ENCODE measurements at places on chromosomes 6 and 20.
A peak's percentile ranks its signal among the peaks of the same experiment; 100 is the strongest.

- no peak for DNase-seq
Observed at GRCh38 chr6:76166874-76167273, 94.4 kb upstream of the IMPG1 start.

GRCh38 chr6:131443514-131443913, 129.5 kb upstream of the ARG1 start:
- DNase-seq: no peak

DNA sequence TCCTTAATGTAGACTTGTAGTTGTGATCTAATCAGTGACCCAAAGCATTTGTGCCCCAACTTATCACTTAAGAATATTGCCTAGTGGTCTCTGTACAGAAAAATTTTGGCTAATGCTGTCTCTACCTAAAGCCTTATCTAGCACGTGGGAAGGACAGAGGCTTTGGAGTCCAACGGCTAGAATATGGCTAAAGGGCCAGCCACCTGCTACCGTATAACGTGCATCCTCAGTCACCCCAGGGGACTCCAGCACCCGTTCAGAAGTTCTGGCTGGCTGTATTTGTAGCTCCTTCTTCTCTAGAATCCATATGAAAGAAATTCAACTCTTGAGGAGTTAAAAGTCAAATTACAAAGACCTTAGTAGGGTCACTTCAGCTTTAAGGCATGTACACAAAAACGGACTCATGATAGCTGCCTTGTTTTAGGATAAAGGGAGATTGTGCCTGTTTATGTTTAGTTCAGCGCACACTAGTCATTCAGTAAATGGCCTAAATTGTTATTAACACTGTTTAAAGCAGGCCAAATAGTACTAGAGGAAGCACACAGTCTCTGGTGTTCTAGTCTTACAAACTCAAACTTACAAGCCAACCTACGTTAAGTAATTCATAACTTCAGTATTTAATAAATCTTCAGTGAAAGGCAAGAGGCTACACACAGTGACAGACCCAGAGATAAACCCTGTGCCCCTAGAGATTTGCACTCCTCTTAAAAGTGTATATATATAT, 407.5 kb upstream of the PLCB4 start:
- DNase-seq: no peak

DNA sequence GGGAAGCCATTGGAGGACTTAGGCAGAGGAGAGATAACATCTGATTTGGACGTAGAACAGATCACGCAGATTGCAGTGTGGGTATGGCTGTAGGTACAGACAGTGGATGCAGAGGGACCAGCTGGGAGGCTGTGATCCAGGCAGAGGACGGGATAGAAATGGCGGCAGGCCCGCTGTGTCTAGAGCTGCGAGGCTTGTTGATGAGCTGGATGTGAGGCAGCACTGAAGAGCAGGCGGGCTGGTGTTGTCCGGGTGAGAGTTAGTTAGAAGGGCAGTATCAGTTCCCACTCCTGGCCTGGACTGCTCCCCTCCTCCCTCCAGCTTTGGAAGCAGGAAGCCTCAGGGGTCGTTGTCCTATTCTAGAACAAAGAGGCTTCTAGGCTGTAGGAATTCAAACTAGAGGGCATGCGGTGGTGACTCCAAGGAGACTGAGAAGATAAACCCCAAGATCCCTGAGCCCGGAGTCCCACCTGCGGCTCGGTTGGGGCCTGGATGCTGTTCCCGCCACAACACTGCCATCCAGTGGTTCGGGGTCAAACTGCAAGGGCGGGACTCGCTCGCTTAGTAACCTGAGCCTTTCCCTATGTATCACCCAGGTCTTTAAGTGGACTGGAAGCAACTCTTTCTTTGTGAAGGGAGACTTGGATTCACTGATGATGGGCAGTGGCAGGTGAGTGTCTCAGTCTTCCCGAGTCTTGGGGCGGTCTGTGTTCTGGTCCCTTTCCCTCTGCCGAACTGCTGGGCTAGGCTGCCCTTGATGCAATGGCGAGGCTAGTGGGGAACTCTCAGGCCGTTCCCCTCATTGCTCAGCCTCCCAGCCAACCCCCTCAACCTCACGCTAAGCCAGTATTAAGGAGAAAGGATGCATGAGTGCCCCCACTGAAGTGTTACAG, 11.2 kb downstream of the TLDC2 start:
- DNase-seq: peak; percentile 74

- DNase-seq: no peak
Observed at GRCh38 chr6:156348849-156349248, 428.3 kb upstream of the ARID1B start.

GRCh38 chr6:3749067-3749841, 2.3 kb downstream of the PXDC1 start:
- DNase-seq: no peak
